ENCODE measurements at places on chromosomes 11 and 22.
A peak's percentile ranks its signal among the peaks of the same experiment; 100 is the strongest.

DNA sequence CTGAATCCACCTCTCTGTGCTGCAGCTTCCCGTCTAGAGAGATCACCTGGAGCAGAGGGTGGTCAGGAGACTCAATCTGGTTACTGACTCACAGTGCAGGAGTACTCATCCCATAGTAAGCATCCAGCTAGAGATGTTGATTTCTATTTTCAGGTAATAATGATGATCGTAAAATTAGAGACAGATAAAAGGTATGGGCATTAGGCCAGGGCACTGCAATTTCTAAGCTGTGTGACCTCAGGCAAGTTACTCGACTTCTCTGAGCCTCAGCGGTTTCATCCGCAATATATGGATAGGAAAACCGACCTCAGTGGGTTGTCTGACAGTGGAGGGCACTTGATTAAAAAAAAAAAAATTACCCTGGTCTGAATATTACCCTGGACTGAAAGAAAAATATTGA lies 13.8 kb upstream of the SAMM50 start:
- DNase-seq: no peak

- no peak for DNase-seq
Measured at GRCh38 chr11:134581121-134581626, 169.1 kb upstream of the B3GAT1 start.

GRCh38 chr22:27882507-27883290 lies 36.4 kb downstream of the PITPNB start:
- DNase-seq: no peak

DNA sequence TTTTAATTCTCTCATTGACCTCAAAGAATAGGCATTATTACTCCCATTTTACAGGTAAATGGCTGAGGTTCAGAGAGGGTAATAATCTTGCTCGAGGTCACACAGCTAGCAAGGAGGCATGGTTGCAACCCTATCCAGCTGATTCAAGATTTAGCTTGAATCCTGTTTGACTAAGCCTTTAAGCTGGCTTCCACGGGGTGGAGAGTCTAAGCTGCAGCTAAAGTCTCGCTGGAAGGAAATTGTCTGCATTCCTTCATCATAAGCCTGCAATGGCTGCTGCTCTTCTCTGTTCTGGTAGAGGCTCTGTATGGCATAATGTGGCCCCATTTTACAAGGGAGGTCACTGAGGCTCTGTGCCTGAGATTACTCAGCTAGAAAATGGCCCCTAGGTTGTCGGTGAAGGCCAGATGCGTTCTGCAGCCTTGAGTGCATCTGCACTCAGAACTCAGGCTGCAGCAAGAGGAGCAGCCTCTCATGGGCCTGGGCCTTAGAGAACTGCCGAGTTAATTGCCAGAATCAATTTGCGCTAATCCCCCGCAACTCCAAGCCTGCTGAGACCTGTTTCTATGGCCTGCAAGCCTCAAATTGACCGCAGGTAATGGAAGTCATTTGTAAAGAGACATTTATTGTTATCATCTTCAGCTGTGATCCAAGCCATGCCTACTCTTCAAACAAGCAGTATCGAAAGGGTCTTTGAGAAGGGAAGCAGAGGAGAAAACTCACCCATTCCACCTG lies 44.1 kb upstream of the SEZ6L start:
- no peak for DNase-seq

DNA sequence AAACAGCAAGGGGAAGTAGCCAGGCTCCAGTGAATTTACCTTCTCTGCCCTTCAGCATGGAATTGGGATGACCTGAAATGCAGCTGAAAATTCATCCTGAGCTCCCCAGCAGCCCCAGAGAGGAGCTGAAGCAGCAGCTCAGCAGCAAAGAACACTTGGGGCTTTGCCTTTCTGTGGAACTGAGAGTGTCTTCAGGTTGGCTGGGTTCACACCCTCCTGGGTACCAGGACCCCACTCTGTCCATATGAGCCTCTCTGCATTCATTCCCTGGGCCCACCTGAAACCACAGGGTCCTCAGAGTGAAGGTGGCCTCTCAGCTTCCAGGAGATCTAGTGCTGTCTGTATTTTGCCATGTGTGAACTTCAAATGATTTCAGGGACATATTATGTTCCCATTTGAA lies 429.2 kb downstream of the MN1 start:
- no peak for DNase-seq

DNA sequence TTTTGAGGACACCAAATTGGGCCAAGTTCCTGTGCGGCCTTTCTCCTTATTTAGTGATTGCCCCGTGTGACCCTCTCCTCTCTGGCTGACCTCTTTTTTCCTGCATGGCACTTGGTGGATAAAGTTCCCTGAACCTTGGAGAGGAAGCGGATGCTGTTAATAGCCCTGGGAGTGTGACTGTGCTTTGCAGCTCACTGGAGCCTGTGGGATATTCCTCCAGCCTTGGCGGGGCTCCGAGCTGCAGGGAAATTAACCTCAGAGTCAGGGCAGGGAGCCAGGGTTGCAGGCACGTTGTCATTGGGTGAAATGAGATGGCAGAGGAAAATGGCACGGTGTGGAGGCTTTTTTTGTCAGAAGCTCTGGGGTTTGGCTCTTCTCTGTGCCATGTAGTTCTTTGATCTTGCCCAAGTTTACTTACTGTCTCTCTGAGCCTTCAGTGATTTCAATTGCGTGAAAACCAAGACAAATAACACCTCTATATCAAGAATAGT lies 965 bp downstream of the OR9Q1 start:
- DNase-seq: no peak

DNA sequence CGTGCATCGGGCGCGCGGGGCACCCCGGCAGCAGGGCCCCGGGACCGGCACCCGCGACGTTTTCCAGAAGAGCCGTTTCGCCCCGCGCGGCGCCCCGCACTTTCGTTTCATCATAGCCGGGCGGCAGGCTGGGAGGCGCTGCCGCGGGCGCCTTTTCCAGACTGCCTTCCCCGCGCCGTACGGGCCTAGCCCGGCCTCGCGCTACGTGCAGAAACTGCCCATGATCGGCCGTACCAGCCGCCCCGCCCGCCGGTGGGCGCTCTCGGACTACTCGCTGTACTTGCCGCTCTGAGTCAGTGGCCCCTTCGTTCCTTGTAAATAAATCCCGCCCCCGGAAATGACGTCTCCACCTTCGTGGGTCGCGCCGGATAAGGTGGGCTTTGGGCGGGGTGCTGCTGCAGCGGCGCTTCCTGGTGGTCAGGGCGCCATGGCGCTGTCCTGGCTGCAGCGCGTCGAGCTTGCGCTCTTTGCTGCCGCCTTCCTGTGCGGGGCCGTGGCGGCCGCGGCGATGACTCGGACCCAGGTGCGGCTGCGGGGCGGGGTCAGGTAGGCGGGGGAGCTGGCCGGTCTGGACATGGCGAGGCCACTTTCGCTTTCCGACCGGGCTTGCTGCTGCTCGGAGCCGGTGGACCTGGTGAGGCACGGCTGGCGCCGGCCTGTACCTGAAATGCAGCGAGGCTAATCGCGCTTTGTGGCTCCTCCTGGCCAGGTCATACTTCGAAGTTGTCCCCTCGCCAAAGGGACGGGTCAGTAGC lies at the start of gene TMEM179B:
TSS of gene TMEM179B (plus strand) at position 398 of the 755 bp plus-strand sequence. CDS start at position 428, 30 bp downstream.
- DNase-seq: peak; percentile 97
